CD4-positive, alpha-beta T cell treated with Interleukin-21 for 1 hour (primary cell): ENCODE measurements at places on chromosomes 3 and 15.

GRCh38 chr3:125119752-125120378, 64.1 kb upstream of the HEG1 start:
- DNase-seq, result peak; percentile 36

- no peak for DNase-seq
Observed at GRCh38 chr15:77717333-77717990, 84.8 kb upstream of the LINGO1 start.

DNA sequence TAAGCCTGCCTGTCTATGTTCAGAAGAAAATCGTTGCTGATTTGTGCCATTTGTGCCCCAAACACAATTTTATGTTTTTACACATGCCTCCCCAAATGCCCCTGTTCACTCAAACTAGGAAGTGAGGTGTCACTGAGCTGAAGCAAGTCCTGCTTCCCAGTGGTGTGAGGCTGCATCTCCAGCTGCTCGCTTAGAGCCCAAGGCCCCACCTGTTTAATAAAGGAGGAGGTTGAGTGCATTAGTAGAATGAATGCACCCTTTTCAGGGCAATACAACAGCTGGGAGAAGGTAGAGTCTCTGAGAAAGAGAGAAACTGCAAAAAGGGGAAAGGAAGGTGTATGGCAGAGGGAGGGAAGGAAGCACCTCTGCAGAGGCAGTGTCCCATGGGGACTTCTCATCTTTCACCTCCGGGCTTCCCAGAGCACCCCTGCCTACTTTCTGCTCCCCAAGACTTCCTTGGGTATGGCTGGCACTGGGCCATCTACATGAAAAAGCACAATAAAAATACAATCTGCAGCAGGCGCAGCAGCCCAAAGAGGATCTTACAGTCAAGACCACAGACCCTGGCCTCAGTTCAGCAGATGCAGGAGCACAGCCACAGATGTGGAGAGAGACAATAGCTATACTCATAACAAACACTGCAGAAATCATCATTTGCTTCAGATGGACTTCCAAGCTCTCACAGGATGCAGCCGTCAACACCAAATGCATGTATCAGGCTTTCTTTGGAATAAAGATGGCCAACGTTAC, 165.9 kb downstream of the POLR2M start:
- no peak for DNase-seq

- DNase-seq, result no peak
Observed at GRCh38 chr3:27623085-27623753, 98.9 kb downstream of the EOMES start.

GRCh38 chr15:53762916-53763315, 3.5 kb upstream of the WDR72 start:
- no peak for DNase-seq

GRCh38 chr3:114446600-114446999, 152.8 kb downstream of the TIGIT start:
- DNase-seq, result no peak

GRCh38 chr15:58517682-58518525, 86.1 kb downstream of the LIPC start:
- peak; percentile 27 for DNase-seq

GRCh38 chr15:43215961-43216360, 4.9 kb downstream of the EPB42 start:
- no peak for DNase-seq

GRCh38 chr3:169667166-169668071, 3.9 kb upstream of the MECOM start:
- no peak for DNase-seq

DNA sequence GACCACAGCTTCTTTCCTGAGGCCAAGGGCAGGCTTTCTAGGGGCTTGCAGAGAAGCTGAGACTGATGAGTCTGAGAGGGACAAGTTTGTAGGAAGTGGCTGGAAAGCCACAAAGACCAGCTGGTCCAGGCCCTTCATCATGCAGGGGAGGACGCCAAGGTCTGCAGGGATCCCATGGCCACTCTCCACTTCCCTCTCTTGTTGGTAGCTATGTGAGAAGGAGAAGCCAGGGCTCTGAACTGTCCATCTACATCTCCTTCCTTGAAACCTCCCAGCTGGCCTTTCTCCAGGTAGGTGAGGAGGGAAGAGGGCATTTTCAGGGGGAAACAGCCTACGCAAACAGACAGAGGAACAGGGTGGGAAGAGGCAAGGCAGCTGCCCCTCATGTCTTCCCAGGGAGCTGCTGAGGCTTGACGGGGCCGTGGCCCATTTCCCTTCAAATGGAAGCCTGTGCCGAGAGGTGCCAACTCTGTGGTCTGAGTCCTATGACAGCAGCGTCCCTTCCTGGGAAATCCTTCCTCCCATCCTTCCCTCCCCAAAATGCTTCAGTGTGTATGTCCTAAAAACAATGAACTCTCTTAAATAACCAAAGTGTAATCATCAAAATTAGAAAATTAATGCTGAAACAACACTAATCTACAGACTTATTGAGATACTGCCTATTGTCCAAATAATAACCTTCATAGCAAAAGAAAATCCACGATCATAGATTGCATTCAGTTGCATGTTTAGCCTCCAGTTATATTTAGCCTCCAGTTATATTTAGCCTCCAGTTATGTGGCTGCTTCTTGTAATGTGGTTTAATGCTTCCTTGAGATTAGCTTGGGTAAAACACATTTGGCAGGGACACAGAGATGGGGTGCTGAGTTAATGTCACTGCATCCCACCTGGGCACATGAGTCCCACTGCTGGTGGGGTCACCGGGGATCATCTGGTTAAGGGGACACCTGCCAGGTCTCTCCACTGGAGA, 36.0 kb downstream of the GNB5 start:
- no peak for DNase-seq

- DNase-seq, result no peak
Observed at GRCh38 chr15:28079313-28079969, 19.7 kb downstream of the OCA2 start.

- peak; percentile 84 for DNase-seq
Observed at GRCh38 chr15:40743921-40744814, 10.9 kb downstream of the RMDN3 start.

- peak; percentile 35 for DNase-seq
Observed at GRCh38 chr3:170277833-170278580, 55.8 kb downstream of the PRKCI start.

- no peak for DNase-seq
Observed at GRCh38 chr3:36381311-36381956, 1.1 kb downstream of the STAC start.

DNA sequence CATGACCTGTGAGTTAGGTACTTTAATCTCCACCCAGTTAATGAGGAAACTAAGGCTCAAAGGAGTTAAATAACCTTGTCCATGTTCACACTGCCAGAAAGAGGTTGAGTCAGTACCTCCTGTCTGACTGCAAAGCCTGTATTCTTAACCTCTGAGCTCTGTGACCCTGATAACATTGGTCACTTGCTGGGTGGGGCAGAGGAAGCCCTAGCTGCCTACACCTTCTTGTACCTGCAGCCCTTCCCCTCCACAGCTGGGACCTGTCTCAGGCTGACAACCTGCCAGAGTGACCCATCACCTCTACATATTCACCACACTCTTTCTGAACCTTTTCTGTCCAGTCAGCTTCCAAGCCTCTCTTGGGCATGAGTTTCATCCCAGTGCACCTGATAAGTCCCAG, 106.1 kb upstream of the HES1 start:
- DNase-seq, result no peak
